ENCODE measurements at places on chromosomes 7 and 10. TPM values are rescaled to one million over a fixed set of nuclear protein-coding genes. Genes with fewer than 3 reads are reported as not detected.

The SPDYE2B gene
- not detected for total RNA-seq

The SPAM1 gene
- not detected for total RNA-seq

The CALML3 gene
- total RNA-seq: not detected

GRCh38 chr10:306675-307185 lies 171.5 kb downstream of the ZMYND11 start:
- peaks cover 6% of the 10 kb centered on the region for H3K4me1 ChIP-seq
- H3K4me3 ChIP-seq: no peak overlapping the region
- H3K27me3 ChIP-seq: no peaks in the 10 kb centered on the region
- DNase-seq: peak; percentile 77

DNA sequence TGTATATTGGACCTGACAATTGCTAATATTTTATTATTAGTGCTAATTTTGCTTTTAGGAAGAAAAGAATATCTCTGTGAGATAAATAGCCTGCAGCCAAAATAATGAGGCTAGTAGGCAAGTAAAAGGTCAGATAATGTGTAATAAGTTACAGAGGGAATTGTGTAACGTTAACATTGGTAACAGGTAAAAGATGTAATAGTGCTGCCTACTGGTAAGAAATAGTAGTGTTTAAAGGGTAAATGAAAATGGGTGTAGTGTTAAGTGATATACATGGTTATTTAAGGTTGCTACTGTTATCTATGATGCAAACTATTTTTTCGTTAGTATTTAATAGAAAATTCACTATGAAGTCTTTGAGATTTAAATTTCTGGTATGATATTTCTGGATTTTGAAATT lies 9.2 kb upstream of the FOXP2 start:
- H3K4me3 ChIP-seq: no peak overlapping the region
- no peaks in the 10 kb centered on the region for H3K4me1 ChIP-seq
- peak; percentile 38 for DNase-seq
- H3K36me3 ChIP-seq: no peaks in the 10 kb centered on the region
- H3K27me3 ChIP-seq: no peaks in the 10 kb centered on the region

GRCh38 chr7:50411332-50411731 lies 38.8 kb downstream of the FIGNL1 start:
- no peaks in the 10 kb centered on the region for H3K27me3 ChIP-seq
- no peak overlapping the region for H3K4me3 ChIP-seq
- no peak for DNase-seq
- no peaks in the 10 kb centered on the region for H3K36me3 ChIP-seq
- H3K27ac ChIP-seq: no peak overlapping the region

DNA sequence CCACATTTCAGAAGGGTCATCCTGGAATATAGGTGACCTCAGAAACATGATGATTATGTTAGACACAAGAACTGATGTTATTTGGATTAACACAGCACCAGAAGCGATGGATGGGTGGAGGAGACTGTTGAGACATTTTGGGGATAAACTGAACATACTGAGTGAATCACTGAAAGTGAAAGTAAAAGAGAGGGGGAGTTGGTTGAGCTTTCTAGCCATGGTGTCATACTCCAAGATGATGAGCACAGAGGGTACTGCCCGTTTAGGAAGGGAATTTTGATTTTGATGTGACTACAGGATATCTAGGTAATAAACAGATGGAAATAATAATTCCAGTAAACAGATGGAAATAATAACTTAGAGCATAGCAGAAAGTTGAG lies 248.0 kb upstream of the NPY start:
- H3K36me3 ChIP-seq: no peaks in the 10 kb centered on the region
- no peak for DNase-seq
- H3K4me1 ChIP-seq: no peaks in the 10 kb centered on the region
- no peak overlapping the region for H3K27ac ChIP-seq

- peaks cover 100% of the 10 kb centered on the region for H3K27me3 ChIP-seq
- peaks cover 62% of the 10 kb centered on the region for H3K4me1 ChIP-seq
- no peaks in the 10 kb centered on the region for H3K36me3 ChIP-seq
- no peak overlapping the region for H3K27ac ChIP-seq
- DNase-seq: peak; percentile 5
- H3K4me3 ChIP-seq: peak overlapping the region; percentile 51
Measured at GRCh38 chr7:97015756-97016380, 8.8 kb downstream of the DLX5 start.

DNA sequence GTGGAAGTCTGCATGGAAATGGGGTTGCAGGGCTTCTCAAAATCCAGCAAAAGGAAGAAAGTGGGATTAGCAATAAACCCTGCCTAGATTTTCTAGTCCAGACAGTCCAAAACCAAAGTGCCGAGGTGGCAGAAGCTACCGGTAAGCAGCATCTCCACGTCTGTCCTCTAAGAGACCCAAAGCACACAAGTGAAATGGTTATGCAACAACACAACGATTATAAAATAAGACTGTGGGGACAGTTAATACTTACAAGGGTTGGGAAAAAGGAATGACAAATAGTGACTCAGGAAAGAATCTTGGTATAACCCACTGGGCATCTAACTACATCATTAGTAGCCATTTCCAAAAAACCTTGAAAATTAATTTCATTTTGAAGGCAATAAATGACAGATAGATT lies 24.7 kb downstream of the CREB3L2 start:
- peaks cover 17% of the 10 kb centered on the region for H3K4me1 ChIP-seq
- H3K36me3 ChIP-seq: no peaks in the 10 kb centered on the region
- no peak overlapping the region for H3K4me3 ChIP-seq
- no peak for DNase-seq
